ENCODE measurements at places on chromosomes 12 and 14.

- DNase-seq, result peak; percentile 46
Observed at GRCh38 chr12:120439646-120440247, 1.8 kb downstream of the COX6A1 start.

DNA sequence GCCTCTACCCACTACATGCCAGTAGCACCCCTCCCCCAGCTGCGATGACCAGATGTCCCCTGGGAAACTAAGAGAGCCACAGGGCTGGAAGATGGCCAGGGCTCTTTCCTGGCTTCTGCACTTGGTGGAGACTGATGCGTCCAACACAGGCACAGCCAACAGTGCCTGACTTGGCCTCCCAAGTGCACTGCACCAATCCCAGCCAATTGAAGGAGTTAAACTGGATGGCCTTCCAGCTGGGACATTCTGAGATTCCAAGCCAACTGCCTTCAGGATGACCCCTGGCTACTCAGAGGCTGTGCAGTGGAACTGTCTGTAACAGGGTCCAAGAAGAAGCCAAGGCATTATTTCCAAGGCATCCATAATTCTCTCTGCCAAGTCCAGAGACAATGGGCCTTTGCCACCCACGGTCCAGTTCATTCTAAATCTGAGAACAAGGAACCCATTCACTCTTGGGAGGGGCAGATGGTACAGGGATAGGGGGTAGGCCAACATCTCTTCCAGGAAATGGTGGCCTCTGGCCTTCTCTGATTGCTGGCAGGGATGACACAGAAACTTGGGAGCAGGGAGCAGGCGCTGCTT, 35.2 kb downstream of the PRIMA1 start:
- DNase-seq, result no peak

GRCh38 chr14:95523051-95523814, 6.8 kb upstream of the SYNE3 start:
- DNase-seq, result no peak

- DNase-seq, result no peak
Observed at GRCh38 chr14:104221636-104222369, 83.4 kb downstream of the KIF26A start.

DNA sequence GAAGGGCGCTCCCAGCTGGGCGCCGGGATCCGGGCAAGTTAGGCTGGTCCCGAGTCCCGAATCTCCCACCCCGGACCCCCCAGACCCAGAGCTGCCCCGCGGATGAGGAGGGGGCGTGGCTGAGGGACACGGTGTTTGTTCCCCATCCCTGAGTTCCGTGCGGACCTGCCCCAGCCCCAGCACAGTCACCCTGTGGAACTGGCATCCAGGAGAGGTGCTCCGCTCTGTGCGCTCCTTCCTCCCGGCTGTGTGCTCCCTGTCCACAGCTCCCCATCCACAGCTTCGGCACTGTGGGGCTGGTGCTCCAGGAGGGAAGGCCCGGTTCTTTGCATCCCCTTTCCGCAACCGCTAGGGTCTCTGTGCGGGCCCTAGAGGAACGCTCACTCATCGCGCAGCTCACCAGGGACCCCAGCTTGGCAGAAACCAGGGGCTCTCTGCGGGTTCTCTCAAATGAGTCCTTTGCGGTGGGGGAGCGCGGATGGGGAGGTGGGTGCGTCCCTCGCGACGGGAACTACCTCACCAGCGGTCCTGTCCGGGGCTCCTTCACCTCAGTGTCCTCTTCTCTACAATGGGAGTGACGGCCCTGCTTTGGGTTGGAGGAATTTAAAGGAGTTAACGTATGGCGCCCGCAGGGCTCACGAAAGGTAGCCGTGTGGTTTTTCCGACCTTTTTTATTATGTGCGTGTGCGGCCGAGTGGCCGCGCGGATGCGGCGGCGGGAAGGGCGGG, 845 bp downstream of the TMEM132C start:
- DNase-seq, result no peak

- DNase-seq, result peak; percentile 35
Observed at GRCh38 chr12:76866726-76867125, 12.1 kb downstream of the CSRP2 start.

DNA sequence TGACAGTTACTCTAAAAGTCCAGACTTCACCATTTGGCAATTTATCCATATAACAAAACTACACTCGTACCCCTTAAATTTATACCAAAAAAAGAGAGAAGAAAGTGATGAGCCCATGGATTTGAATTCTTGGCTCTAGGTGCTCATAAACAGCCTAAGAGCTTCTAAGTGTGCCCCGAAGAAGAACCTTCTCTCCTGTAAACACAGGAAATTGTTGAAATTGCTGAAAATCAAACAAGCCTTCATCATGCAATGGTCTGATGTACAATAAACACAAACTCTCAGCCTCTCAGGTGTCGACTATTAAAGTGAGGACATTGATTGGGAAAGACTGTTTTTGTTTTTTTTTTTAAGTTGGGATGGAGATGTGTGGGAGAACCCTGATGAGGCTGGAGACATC, 21.8 kb downstream of the PDE6H start:
- peak; percentile 31 for DNase-seq

DNA sequence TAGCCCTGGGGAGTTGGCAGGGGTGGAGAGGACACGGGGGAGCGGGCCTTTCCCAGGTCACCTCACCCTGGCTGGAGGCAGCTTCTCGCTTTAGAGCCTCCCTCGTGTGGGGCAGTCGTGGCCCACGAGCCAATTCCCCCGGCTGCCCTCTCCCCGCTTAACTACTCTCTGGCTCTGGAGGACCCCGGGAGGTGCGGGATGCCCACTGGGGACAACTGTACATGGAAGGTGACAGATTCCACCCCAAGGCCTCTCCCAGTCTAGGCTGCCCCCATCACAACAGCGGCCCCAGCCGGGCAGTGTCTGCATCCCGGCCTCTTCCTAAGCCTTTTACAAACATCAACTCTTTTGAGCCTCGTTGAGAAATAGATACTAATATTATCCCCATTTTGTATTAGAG, 78.1 kb downstream of the KIF26A start:
- no peak for DNase-seq

DNA sequence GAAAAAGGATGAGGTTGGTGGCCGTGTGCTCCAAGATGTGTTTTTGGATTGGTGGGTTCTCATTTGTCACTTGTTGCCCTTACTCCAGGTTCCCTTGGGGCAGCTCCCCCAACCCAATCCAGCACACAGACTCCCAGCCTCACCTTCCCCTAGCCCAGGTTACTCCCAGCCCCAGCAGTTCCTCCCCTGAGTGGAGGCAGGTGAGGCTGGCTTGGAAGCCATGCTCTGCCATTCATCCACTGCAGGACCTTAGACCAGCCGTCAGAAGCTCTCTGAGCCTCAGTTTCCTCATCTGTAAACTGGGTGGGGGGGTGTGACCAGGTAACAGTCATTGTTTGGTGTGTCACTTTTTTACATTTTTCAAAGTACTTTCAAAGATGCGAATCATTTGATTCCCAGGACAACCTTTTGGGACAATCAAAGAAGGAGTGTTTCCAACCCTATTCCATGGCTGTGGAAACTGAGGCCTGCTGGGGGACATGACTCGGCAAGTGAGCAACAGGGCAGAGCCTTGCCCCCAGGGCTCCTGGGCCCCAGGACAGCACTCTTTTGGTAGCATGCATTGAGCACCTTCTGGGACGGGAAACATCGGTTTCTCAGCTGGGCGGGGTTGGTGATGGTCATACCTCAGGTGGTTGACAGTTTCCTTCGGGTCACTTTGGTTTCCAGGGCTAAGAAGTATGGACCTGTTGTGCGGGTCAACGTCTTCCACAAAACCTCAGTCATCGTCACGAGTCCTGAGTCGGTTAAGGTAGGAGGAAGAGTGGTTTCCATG, 7.2 kb downstream of the CYP46A1 start:
- DNase-seq, result no peak

DNA sequence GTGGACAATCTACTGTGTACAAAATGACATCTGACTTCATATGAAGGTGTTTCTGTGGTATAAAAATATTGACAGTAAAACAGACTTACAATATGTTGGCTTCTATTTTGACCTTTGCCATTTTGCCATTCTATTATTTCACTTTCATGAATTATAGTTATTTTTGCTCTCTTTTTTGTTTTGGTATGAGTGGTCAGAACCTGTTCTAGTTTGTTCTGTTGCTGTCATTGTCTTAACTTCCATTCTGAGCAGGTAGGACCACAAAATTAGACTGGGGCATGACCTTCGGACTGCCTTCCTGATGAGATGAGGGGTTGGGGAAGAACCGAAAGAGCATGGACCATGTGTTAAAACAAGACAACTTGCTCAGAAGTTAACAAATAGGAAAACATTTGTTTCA, 36.5 kb upstream of the IFNG-AS1 start:
- DNase-seq, result no peak

DNA sequence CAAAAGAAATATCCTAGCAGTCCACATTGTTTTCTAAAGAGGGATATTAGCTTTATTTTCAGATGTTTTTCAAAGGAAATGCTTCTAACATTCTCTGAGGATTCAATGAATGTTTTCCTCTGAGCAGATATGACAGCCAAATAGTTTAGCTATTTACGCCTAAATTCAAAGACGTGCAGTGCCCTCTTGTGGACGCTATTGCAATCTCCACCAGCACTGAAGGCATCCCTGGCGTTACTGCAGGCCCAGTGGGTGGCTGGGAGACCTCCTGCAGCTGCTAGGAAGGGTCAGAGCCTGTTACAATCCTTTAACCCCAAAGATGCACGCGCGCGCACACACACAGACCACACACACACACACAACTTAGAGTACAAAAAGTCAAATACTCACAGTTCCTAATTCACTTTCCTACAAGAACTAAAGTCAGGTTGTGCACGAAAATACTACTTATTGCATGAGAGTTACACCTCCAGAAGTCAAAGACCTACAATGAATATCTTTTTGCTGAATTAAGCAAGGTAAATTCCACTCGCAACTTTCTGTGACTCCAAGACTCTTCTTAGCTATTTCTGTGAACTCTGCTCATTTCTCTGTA, 589.3 kb upstream of the TMEM132C start:
- DNase-seq, result peak; percentile 70

- DNase-seq, result no peak
Observed at GRCh38 chr14:92252323-92252722, 70.6 kb upstream of the SLC24A4 start.

GRCh38 chr14:38256533-38256840, 594 bp upstream of the CLEC14A start:
- no peak for DNase-seq

- DNase-seq, result peak; percentile 67
Observed at GRCh38 chr12:11879306-11879705, 191.4 kb upstream of the BCL2L14 start.

GRCh38 chr14:57189070-57189469, 79.6 kb downstream of the EXOC5 start:
- DNase-seq, result peak; percentile 17

DNA sequence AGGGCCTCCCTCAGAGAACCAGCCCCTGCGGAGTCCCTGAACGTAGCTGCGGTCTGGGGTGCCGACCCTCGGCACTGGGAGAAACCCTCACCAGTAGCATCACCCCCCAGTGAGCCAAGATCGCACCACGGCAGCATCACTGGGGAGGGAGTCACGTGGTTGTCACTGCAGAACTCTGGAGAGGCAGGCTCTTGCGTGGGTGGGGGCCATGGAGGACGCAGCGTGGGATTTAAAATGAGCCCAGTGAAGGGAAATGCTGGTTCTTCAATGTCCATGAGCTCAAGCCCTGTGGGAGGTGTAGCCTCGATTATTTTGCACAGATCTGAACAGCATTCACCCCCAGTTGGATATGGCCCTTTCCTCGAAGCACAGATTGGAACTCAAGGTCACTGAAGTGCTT, 3.9 kb upstream of the GALNT9 start:
- no peak for DNase-seq

Data from M059J (cell line).